ENCODE measurements at places on chromosomes 12 and 14.

DNA sequence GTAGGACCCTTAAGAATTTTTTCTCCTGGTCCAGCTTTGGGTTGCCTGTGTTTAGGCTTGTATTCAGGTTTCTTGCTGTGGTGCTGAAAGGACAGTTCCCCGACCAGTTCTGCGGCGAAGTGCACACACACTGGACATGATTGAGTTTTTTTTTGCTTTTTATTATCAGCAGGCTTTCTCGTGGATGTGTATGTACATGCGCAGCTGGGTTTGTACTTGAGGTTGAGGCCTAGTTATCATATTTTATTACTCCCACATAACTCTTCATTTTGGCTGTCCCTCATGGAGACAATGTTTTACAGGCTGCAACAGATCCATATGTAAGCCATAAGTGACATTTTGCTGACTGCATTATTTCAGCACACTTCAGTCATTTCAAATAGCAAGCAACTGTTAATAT is 2.5 kb downstream of the SCN8A start:
- DNase-seq = peak; percentile 72

DNA sequence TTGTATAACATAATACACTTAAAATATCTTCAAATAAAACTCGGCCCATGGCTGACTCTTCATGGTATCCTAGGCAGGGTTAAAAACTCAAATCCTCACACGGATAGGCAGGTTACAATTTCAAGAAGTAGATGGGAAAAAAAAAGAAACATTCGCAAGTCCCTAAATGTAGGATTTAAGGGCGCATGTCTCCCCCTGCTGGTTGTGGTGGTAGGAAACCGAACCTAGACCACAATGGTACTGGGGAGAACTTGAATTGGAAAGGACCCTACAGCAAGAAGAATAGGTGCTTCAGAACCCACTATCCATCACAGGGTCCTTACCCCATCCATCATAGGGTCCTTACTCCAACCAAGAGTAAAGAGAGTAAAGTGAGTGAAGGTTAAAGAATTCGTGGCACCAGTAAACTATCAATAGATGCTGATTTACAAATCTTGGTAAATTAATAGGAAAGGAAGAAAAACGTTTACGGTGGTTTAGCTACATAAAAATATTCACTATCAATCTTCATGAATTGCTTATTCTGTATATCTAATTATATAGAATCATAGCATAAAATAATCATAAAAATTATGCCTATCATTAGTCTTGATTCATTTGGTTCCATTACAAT is 3.3 kb upstream of the CIPC start:
- DNase-seq = peak; percentile 86

DNA sequence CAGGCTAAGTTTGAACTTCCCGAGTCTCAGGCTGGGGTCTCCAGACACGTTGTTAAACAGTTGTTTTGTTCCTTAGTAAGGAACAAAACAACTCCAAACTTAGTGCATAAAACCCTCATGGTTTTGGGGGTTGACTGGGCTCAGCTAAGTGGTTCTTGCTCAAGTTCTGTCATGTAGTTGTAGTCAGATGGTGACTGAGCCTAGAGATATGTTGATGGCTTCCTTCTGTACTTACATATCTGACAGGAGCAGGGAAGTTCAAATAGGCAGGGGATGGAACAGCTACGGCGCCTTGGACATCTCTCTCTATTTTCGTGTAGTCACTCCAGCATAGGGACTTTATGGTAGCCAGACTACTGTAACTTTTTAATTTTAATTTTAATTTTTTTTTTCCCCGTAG is 45.7 kb downstream of the SPATS2 start:
- no peak for DNase-seq

GRCh38 chr14:72270749-72271148 is 338.5 kb downstream of the RGS6 start:
- DNase-seq = no peak

GRCh38 chr12:87924149-87924548 is 105.1 kb downstream of the C12orf50 start:
- DNase-seq = no peak

Measured in fibroblast of the aortic adventitia (primary cell).